ENCODE measurements at places on chromosomes 7 and 10.

- DNase-seq = no peak
Observed at GRCh38 chr7:41785265-41785664, 82.4 kb upstream of the INHBA start.

GRCh38 chr10:78278058-78278404 is 244.4 kb downstream of the RPS24 start:
- no peak for DNase-seq

DNA sequence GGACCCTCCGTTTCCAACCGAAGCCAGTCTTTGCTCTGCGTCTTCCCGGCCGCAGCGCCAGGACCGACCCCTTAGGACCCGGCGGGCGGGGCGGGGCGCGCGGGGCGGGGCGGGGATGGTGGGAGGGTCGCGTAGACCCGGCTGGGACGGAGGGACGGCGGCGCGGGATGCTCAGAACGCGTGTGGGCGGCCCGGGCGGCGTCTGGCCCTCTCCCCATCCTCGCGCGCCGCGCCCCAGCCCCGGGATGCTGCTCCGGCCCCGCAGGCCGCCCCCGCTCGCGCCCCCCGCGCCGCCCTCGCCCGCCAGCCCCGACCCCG is at the start of gene UTF1:
Gene UTF1 (plus strand): TSS at position 174 of the 318 bp plus-strand sequence. CDS start 72 bp downstream, at position 246.
- no peak for DNase-seq

GRCh38 chr7:70435634-70436033 is 696.3 kb upstream of the GALNT17 start:
- DNase-seq = no peak

DNA sequence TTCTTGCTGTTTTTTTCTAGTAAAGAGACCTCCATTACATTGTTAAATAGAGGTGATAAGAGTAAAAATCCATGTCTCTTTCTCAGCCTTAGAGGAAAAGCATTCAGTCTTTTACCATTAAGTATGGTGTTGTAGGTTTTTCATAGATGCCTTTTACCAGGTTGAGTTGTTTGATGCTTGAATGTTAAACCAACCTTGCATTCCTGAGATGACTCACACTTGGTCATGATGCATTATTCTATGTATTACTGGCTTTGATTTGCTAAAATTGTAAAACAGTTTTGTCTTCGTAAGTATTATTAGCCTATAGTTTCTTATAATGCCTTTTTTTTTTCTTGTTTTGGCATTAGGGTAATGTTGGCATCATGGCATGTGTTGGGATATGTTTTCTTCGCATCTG is 90.0 kb downstream of the ANKRD61 start:
- no peak for DNase-seq

DNA sequence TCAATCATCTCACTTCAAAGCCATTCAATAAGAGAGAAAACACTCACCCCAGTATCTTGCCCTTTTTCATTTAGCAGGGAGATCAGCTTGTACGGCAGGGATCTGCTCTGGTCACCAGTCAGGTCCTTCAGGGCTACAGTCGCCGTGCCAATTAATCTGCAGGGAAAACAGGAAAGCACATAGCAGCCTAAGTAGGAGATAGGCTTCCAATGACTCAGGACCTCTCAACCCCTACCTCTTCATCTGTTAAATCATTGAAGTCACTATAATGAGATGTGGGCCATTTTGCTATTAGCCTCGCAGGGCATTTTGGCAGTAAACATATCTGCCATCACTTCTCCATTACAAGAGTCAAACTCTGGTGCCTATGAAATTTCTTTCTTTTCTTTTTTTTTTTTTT is 50.8 kb downstream of the MYOF start:
- no peak for DNase-seq

DNA sequence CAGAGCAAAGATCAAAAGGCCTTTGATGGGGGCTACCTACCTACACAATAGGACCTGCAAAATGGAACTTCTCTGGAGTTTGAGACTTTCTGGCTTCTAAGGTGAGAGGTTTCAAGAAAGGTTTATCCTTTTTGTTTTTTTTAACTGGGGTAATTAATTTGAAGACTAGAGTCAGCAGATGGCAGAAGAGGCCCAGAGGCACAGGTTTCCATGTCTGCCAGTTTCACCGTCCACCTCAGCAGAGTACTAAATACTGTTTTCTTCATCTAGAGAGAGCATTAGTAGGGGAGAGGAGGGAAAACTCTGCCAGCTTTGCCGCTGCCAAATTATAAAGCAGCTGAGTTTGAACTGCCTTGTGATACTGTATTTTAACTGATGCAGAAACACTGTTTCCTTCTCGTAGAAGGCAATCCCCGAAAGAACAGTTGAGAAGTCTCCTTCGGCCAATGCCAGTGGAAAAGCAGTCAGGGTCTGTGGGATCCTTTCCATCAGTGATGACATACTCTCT is 138.7 kb downstream of the SLC25A13 start:
- no peak for DNase-seq

DNA sequence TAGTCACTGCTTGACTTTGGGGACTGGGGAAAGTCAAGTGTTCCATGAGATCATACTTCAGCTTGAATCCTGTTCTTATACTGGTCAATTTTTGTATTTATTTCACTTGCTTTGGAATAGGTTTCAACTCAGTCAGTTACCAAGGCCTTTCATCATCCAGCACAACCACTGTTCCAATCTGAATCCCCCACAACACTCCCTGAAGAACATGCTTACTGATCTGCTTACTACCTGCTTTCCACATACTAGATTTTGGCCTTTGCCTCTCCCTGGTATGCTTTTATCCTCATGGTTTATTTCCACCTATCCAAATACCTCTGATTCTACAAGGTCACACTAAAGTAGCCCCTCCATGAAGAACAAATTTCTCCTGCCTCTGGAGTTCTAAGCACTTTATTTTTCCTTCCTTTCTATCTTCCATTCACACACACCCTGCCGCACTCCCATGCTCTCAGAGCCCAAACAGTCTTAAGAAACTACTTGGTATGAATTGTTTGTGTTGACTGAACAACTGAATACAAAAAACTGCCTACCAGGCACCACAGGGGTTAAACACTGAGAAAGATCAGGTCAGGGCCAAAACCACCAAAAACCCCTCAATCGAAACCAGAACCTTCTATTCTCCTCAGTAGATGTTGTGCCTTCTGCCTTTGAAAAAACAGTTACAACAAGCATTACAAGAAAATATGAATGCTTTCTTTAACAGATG is 178.1 kb downstream of the AVL9 start:
- DNase-seq = no peak

- no peak for DNase-seq
Observed at GRCh38 chr10:86367152-86367951, 757 bp upstream of the GRID1 start.

- DNase-seq = no peak
Observed at GRCh38 chr7:1992554-1992953, 240.2 kb downstream of the MAD1L1 start.

DNA sequence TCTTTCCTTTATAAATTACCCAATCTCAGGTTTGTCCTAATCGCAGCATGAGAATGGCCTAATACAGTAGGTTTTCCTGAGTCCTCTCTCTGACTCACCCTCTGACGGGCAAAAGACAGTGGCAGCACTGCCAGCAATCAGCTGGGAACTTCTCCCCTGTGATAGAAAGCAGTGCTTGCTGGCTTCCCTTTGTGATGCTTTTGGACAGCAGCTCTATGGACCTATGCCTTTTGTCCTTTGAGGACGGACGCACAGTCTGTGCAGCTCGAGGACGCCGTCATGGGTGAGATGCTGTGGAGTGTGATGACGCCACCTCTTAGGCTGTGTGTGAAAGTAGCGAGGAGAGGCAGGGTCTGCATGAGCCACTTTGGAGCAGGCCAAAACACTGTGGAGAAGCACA is 68.8 kb downstream of the KIAA1217 start:
- no peak for DNase-seq

DNA sequence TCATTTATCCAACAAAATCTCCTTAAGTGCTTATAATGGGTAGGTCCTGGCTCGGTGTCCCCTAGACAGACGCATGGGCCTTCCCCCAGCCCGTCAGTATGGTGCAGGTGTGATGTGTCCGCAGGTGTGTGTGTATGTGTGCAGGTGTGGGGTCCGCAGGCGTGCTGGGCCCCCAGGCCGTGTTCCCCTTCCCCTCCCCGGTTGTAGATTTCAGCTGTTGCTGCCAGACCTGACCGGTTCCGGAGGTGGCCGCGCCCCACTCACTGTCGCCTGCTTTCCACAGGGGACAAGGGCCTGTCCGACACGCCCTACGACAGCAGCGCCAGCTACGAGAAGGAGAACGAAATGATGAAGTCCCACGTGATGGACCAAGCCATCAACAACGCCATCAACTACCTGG is 50.5 kb downstream of the FIGNL1 start:
- DNase-seq = no peak

Data from NCI-H460 (cell line).